Natural killer cell (primary cell): ENCODE measurements at places on chromosomes 6 and 20. TPM values are rescaled to one million over a fixed set of nuclear protein-coding genes. Genes with fewer than 3 reads are reported as not detected.

The NUDT3 gene
- 26.3 TPM for total RNA-seq

DNA sequence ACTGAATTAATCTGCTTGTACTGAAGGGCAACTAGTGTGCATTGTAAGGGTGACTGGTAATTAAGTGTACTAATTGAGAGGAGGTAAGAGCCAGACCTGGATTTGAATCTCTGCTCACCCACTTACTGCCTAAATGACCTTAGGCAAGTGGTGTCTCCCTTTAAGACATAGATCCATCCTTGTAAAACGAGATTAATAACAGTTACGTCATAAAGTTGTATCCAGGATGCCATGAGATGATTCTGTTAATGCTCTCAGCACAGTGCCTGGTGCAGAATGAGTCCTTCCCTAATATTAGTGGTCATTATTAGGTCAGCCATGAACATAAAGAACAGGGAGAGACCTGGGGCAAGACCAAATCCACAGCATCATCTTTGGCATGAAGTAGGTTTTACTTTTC lies 470.1 kb downstream of the MAFB start:
- DNase-seq, result no peak

DNA sequence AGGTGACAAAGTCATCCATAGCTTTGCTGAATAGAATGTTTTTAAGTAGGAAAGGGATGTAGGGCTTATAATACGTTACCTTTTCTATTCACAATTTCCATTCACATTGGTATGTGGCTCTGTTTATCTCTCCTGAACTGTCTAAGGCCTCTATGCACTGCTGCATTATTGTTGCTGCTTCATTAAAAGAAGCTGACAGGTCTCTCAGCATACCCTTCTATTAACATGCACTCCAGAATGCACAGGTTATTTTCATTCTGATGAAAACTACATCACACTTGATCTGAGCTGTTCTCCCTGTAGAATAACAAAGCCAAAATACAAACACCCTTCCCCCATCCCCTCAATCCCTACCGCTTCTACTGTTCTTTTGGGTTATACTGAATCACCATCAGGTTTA lies 399.3 kb downstream of the TBC1D32 start:
- DNase-seq, result no peak

- no peak for DNase-seq
Observed at GRCh38 chr6:34272013-34272926, 23.5 kb upstream of the SMIM29 start.

GRCh38 chr6:13796781-13797180 lies 17.6 kb downstream of the MCUR1 start:
- no peak for DNase-seq

DNA sequence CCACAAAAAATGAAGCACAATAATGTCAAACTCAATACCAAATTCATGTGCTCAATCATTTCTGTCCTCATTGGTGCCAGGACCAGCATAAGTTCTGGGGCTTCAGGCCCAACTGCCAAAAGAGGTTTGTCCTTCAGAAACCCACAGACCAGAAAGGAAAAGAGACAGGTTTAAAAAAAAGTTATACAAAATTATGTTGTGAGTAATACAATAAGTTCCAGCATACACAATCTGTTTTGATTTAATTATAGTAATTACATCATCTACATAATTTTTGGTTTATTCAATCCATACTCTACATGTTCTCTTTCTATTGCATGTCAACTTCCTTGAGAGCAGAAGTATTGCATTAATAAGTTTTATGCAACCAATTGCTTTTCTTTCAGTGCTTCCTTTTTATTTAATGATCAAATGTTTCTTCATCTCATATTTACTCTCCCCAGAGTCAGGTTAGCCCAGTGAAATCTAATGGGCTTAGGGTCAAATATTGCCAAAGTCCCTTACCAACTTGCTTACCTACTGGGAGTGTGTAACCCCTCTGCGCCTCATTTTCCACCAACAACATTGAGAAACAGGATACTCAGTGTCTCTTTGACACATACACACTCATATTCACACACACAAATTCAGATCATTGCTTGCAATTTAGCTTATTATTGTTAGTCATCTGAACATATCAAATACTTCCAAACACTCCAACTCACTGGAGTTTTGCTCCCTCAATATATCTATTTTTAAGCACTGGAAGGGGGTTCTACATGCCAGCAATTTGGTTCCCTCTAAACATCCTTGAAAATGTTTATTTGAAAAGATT lies 424.4 kb upstream of the MARCKS start:
- DNase-seq, result no peak

The HTR1E gene
- total RNA-seq, result not detected

The MPIG6B gene
- 12.8 TPM for total RNA-seq

The CALHM6 gene
- 12.3 TPM for total RNA-seq

DNA sequence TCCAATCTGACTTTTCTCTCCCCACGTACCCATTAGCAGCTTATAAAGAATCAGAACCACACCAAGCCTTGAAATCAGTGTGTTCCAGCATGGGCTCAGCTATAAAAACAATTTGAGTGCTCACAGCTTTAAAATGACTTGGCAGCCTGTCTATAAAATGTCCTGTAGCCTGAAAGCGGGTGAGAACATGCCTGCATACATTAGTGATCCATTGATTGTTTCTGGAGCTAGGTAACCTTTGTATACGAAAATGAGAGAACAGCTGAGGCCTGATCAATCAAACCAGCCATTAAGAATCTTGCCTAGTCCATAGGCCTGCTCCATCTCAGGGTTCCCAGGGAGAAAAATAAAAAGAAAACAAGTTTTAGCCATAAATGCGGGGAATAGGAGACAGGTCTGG lies 245.8 kb upstream of the SULF2 start:
- DNase-seq, result no peak

DNA sequence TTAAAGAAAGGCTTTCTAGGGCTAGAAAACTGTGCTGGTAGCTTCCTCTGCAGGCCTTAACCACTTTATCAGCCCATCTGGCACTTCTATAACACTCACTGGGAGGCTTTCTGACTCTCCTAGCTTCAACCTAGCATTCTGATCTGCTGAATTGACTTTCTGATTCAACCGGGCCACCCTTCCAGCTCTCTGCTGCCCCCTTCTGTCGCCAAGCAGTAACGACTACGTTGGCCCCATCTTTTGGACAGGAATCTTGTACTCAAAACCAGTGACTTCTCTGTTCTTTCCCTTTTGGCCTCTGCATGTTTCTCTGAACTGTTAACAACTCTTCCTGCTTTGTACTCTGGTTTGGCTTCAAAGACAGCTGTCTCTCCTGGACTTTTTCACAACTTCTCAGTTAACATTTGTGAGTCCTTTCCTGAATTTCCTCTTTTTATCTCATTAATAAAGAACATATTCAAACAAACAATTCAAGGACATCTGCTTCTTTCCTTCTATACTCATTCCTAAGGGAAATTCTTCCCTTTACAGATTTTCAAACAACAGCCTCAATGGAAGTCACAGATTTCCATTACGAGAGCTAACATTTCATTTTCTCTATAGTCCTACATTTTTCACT lies 43.9 kb upstream of the FAM135A start:
- peak; percentile 83 for DNase-seq

- DNase-seq, result no peak
Observed at GRCh38 chr6:85015396-85015990, 251.1 kb upstream of the TBX18 start.

- DNase-seq, result peak; percentile 35
Observed at GRCh38 chr6:130020073-130020906, 1.9 kb downstream of the L3MBTL3 start.

The AGER gene
- 22.9 TPM for total RNA-seq

- DNase-seq, result no peak
Observed at GRCh38 chr6:71482742-71483141, 194.1 kb downstream of the OGFRL1 start.

DNA sequence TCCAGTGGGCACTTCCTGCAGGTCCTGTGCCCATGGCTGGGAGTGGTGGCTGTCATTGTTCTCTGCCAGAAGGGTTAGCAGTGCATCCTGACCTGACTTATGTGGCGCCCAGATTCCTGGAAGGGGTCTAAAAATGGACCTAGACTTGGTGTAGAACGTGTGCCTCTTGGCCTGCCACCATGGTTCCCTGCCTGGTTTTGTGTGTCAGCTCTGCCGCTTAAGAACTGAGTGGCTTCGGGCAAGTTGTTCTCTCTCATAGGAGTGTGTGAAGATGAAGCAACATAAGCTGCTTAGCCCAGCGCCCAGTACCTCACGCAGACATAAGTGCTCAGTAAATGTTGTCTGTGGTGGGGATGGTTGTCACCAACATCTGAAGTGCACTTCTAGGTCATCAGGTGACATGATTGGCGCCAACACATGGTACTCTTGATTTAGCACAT lies 52.1 kb downstream of the PTPN1 start:
- no peak for DNase-seq

DNA sequence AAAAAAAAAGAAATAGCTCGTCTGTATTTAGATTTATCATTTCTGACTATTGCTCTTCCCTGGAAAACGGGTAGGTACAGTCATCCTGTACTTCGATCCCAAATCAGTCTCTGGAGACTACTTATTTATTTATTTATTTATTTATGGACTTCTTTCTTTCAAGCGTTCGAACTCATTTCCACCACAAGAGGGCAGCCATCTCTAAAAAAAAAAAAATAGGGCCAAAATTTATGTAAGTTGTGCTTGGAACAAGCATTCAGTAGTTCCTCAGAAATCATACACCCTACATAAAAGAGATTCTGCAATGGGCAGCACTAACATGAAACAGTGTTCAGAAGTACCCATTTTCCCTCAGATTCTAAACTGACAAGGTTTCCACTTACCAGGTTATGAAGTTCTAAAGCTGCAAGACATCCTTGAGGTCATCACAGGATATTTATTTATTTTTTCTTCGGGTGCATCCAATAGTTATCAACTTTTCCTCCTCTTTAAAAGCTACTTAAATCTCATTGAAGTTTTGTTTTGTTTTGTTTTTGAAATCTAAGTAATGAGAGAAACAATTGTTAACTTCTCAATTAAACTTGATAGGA lies 1.9 kb upstream of the BMP2 start:
- DNase-seq, result peak; percentile 13

DNA sequence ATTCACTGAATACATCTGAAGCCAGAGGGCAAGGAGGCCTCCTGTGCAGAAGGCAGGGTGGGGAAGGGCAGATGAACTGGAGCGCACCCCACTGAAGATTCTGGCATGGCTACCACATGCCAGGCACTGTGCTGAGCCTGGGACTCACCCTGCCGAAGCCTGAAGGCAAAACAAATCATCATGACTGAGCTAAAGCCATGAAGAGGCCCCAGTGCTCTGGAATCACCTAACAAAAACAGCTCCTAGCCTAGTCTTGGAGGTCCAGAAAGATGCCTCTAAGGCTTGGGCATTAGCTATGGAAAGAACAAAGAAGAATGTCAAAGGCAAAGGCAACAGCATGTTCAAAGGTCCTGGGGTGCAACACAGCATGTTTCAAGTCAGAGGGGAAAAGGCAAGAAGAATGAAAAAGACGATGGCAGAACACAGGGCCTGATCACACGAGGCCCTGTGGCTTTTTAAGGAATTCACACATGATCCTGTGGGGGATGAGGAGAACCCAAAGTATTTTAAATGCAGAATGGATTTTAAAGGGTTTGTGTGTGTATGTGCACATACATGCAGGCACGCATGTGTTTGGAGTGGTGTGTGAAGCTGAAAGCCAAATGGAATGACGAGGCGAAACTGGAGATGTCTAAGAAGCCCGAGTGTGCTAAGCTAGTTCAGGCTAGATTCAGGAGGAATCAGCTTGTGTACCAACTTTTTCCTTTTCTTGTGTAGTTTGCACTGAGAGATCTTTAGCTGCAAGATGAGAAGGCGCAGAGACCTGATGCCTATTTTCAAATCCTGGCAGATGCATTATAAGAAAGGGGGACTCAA lies 261.4 kb downstream of the ZNF217 start:
- no peak for DNase-seq

The RNF144B gene
- total RNA-seq, result 10.5 TPM

DNA sequence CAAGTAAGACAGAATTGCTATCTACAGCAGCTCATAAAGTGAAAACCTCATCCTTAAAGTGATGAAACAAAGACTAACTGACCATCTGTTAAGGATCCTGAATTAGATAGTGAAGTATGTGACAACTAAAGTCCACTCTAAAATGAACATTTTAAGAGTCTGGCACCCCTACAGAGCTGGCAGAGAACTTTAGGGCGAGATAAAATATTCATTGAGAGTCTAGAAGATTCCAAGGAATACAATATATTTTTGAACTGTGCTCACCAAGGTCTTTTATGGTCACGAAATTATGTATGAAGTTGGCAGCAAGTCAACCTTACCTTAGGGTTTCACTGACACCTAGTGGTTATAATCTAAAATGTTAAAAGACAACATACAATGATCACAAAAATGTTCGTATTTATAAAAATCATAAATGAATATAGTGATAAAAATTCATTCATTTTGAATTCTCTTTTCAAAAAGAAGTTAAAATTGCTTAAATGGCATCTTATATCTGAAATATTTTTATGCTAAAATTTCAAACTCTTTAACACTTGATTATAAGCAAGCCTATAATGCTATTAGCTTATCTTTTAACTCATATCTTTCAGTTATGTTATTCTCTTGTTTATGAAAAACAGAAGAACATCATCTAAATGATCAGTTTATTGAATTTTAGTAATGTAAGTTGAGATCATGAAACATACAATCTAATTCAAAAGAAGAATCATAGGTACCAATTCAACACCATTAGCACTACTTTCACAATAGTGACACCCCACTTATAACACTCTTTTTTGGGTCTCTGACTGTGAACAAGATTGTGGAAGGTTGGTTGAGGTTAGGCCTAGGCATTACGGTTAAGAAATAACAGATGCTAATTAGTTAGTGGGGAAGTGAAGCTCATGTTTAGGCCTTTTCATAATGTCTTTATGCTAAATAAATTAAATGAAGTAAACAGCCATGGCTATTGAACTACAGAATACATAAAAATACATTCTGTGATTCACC lies 27.5 kb downstream of the RSPH3 start:
- DNase-seq, result no peak

GRCh38 chr20:63228806-63229205 lies 6.9 kb upstream of the BIRC7 start:
- no peak for DNase-seq

The MROH8 gene
- 2.3 TPM for total RNA-seq

- DNase-seq, result no peak
Observed at GRCh38 chr6:106186172-106186571, 100.0 kb downstream of the PRDM1 start.

DNA sequence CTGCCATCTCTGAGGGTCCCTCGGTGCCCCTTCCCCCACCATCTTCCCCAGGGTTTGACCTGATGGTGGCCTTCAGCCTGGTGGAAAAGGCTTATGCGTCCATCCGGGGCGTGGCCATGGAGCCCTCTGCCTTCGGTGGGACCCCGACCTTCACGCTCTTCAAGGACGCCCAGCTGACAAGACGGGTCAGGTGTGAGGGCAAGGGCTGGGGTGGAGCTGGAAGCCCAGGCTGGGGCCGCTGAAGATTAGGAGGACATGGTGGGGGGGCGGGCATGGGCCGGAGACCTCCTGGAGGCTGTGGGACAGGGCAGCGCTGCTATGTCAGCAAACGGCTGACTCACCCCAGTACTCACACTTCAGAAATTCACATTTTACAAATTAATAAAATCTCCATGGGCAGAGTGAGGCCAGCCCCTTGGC lies 23.5 kb downstream of the COL20A1 start:
- no peak for DNase-seq

The CLIC5 gene
- total RNA-seq, result 1.4 TPM

The FRS3 gene
- total RNA-seq, result 5.7 TPM

The BTN1A1 gene
- not detected for total RNA-seq
